ENCODE measurements at places on chromosomes 5 and 9.

GRCh38 chr5:95384485-95385213, 6.5 kb upstream of the FAM81B start:
- no peak for DNase-seq

GRCh38 chr5:78273436-78273835, 21.1 kb downstream of the AP3B1 start:
- no peak for DNase-seq

- DNase-seq, result no peak
Measured at GRCh38 chr9:89542401-89543021, 44.6 kb upstream of the SEMA4D start.

- DNase-seq, result no peak
Measured at GRCh38 chr5:79893485-79893884, 97.6 kb downstream of the MTX3 start.

GRCh38 chr5:1509346-1510085, 14.2 kb downstream of the LPCAT1 start:
- DNase-seq, result peak; percentile 1

GRCh38 chr5:179806250-179807048, at the start of gene MGAT4B:
Gene MGAT4B (minus strand): TSS chr5:179806866. CDS start chr5:179806583, 283 bp downstream.
- DNase-seq, result peak; percentile 50

DNA sequence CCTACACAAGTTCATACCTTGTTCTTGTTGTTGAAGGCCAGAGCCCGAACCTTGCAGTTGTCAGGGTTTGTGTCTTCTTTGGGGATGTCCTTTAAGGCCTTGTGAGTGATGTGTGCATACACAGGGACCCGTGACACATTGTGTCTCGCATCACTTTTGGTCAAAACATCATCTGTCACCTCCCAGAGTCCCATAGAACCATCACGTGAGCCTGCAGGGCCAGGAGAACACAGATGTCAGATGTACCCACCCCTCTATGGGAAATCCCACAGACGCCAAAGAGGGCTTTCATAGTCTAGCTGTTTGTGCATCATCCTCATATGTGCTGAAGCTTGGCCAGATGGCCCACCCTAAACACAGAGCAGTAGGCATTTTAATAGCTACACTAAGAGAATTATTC, 28.2 kb downstream of the DCAF12 start:
- no peak for DNase-seq

DNA sequence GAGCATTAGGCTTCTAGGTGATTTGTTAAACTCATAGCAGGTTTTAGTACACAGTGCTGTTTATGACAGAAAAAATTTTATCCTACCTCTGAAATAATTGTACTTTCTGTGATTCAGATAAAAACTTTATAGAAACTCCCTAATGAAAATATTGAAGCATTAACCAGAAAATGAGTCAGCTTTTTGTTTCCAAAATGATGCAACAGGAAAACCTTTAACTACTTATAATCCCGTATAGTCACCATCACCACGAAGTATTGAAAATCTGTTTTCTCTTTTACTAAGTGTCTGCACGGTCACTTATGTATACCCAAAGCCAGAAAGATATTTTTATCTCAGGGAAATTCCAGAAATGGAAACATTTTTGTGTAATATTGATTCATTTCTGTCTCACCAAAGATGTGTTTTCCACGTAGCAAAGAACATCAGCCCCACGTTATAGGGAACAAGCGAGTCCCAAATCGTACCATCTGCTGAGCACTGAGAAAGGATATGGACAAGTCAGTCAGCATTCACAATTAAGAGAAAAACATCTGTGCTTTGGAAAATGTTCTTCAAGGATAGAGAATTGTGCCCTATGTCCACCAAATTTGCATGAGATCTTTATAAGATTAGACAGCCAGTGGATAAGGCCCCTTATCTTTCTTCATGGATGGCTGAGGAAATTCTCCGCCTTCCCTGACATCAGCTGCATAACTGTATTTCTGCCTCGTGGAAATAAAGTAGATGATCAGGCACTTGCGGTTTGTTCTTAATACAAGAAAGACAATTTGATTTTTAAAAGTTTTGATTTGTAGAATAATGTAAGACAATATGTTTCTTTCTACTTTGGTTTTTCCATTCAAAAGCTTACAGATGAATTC, 41.9 kb downstream of the TNFAIP8 start:
- DNase-seq, result no peak

DNA sequence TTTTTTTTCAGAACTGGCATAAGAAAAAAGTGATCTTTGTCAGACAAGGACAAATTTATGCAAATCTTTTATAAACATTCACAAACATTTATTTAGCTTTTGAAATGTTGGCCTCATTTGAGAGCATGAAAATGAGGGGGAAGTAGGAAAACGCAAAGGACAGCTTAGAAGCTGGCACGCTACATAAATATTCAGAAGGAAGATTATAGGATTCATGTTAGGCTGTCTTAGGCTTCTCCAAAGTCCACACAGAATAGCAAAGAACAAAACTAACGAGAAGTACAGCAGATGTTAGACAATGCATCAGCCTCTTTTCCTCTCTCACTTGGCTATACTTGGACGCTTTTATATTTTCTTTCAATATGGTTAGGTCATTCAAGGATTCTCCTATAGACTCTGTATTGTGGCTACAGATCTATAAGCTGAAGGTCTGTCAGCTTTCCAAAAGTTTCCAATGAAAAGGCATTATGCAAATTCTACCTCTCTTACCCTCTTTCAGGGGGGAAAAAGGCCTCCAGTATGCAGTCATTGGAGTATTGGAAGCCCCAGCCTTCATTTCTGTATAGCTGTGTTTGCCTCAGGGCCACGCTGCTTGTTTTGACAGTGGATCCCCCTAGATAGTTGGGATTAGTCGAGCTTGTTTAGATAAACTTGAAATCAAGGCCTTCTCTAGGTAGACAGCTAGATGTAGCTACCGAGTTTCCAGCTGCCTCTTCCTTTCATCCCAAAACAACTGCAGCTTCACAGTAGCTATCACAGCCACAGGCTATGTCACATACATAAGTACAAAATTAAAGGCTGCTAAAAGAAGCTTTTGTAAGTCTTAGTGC, 153.0 kb downstream of the DENND1A start:
- no peak for DNase-seq

DNA sequence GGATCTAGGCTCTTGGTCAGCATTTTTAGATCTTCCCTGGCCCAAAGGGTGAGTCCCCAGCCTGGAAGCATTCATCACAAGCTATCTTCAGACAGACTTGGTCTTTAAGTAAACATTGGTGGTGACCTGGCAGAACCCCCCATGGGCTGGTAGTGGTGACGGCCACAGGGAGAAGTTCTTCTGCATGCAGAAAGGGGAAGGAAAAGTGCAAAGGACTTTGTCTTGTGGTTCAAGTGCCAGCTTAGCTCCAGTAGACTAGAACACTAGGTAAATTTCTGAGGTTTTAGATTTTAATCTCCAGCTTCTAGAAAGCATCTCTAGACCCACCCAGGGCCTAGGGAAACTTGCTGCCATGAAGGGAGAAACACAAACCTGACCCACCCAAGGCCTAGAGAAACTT, 584.0 kb downstream of the CHSY3 start:
- DNase-seq, result no peak

- no peak for DNase-seq
Measured at GRCh38 chr9:81680006-81680405, 9.3 kb downstream of the TLE1 start.

DNA sequence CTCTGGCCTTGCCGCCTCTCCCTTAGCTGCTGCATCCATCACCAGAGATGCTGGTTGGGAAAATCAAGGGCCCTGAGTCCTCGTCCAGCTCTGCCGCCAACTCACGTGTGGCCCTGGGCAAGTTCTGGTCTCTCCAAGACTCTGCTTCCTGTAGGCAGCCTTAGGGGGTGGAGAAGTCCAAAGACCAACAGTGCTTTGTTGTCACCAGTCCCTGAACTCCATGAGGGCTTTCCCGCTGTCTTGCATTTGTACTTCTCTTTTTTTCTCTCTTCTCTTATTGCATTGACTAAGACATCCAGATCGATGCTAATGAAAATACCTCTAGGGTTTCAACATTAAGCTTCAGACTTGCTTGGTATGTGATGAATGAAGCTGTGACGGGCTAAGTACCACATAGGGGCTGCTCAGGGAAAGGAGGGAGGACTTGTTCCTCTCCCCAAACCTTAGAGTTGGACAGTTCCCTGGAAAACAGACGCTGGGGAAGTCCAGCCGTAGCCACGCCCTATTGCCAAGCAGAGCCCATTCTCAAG, 63.7 kb upstream of the STXBP1 start:
- DNase-seq, result no peak

DNA sequence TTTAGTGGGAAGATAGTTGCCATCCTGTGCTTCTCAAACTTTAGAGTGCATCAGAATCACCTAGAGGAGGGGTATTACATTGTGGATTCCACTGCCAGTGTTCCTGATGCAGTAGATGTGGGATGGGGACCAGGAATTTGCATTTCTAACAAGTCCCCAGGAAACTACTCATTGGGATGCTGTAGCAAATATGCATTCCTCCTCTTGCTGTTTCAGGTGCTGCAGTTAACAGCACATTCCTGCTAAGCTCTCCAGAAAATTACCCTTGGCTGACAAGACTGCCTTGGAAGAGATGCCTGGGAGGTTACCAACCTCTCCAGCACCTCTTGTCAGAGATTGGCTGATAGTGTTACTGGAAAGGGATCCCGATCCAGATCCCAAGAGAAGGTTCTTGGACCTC, 270.5 kb downstream of the OSTF1 start:
- no peak for DNase-seq

DNA sequence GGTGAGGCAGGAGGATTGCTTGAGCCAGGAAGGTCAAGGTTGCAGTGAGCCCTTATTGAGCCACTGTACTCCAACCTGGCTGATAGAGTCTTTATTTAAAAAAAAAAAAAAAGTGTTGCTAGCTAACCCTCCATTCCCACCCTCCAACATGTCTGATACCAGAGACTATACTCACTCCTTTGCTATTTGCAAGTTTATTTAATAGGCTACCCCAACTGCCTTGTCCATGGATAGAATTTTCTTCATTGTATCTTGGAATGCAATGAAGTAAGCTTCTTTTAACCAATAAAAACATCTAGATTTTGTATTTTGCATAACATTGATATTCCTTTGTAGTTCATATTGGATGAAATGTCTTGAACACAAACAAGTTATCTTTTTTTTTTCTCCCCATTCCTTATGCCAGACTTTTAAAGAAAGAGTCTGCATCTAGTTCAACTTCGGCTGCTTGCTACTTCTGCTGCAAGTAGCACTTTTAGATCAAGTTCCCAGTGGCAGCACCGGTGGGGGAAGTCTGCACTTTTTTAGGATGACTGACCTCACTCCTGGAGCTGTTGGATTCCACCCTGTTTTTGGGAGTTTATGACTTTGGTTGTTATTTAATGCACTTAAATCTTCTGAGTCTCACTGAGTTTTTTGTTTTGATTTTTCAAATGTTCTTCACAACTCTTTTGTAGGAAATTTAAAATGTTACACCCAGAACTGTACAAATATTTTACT, 112.5 kb downstream of the UHRF2 start:
- no peak for DNase-seq

DNA sequence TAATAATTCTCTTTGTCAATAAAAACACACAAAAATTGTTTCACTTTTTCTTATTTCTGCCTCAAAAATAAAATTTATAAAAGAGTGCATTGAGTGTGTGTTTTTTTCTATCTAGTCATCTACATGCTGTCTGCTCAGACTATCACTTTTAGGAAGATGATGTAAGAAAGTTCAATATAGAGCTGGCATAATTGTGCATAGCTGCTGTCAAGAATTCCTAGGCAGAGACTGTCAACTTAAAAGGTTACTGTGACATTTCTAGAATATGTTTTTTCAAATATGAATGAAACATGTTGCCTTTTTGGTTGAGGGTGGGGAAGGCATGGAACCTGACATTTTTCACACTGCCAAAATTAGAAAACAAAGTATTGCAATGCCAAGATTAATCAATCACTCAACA, 172.3 kb downstream of the CDH10 start:
- no peak for DNase-seq

- DNase-seq, result no peak
Measured at GRCh38 chr9:93677641-93678136, 101.3 kb downstream of the PHF2 start.

DNA sequence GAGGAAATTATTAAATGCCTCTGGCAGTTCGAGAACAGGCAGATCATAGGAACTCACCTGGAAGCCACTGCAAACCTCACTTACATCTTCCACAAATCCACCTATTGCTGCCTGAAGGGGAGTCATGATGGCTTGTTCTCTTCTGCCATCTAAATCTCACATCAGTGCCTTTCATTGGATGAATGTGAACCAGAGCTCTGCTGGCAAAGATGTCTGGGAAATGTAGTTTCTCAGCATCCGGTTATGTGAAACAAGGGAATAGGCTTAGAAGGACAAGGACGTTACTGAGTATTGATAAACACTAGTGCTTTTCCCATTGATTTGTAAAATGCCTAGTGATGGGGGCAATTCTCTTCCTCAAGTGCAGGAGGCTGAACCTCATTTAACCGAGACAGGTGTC, 483.3 kb downstream of the ARHGEF28 start:
- DNase-seq, result no peak

DNA sequence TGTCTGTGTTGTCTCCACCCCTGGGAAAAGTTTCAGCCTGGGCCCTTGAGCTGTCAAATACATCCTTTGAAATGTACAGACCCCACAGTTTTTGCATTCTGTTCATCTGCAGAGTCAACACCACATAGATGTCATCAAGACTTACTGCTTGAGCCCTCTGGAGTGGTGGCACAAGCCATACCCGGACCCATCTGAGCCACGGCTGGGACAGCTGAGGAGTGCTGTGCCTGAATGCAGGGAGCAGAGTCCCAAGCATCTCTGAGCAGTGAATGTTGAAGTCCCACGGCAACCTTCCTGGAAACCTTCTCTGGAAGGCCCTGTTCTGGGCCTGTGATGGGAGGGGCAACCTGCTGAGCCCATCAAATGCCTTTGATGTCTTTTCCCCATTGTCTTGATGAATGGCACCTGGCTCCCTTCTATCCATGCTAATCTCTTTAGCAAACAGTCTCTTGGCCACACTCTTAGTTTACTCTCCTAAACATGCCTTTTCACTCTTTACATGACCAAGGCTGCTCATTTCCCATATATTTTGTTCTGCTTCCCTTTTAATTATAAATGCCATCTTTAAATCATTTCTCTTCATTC, 92.5 kb downstream of the ATPSCKMT start:
- no peak for DNase-seq

DNA sequence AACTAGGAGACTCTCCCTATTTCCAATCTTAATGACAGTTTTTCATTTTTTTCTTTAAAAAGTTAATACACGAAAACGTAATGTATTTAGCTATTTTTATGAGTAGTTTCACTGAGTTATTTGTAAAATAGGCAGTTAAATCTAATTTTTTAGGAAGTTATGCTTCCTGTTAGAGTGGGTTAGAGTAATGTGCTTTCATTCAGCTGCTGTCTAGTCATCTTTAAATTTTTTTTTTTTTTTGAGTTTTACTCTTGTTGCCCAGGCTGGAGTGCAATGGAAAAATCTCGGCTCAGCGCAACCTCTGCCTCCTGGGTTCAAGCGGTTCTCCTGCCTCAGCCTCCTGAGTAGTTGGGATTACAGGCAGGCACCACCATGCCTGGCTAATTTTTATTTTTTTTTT, 34.0 kb downstream of the CDC42SE2 start:
- DNase-seq, result no peak

- no peak for DNase-seq
Measured at GRCh38 chr5:107300721-107301327, 369.9 kb downstream of the EFNA5 start.

- no peak for DNase-seq
Measured at GRCh38 chr9:134316449-134317160, 9.7 kb upstream of the RXRA start.
